T-helper 2 cell treated with Interferon-gamma antibody and Interleukin-4, amounts not matched to agents 100 ng/mL and 5 ng/mL, for 36 hours (primary cell): ENCODE measurements at places on chromosomes 7 and 10. TPM values are rescaled to one million over a fixed set of nuclear protein-coding genes. Genes with fewer than 3 reads are reported as not detected.

The ASB15 gene
- not detected in 2 replicates for total RNA-seq

The CCDC172 gene
- not detected in 2 replicates for total RNA-seq

The TMEM176B gene
- total RNA-seq: not detected in 2 replicates

The WDR86 gene
- total RNA-seq: not detected in 2 replicates

The MSRB2 gene
- 13.4 and 13.5 TPM in 2 replicates for total RNA-seq
